ENCODE measurements at places on chromosomes 6 and 20.
A peak's percentile ranks its signal among the peaks of the same experiment; 100 is the strongest.

DNA sequence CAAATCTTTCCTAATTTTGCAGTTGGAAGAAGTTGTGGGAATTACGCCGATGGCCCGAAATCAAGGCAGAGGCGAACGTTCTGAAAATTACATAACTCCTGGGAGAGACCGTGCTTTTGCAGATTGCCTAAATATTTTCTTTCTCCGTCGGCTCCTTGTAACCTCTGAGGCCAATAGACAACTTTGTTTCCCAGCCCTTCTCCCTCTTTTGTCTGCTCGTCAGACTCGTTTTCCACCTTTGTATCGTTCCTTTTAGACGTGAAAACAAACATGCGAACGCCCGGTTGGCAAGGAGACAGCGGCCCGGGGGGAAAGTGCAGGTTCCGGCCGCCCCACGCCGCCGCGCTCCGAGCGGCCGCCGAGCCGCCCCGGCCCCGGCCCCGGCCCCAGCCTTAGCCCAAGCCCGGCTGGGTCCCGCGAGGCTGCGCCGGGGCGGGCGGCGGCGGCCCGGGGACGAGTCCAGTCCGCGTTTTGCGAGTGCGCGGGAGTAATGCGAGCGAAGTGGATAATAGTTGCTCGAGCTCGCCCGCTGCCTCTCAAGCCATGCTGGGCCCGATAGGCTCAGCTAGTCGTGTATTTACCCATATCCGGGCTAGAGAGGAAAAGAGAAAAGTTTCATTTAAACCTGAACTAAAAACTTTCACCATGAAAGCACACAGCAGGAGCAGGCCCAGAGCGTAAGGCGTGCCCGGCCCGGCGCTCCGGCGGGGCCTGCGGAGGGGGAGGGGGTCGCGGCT lies at the start of gene ARID1B:
Gene ARID1B, plus strand, starts transcription at position 539 of the 737 bp plus-strand sequence. CDS start 303 bp downstream, outside the sequence.
- DNase-seq = peak; percentile 87

- no peak for DNase-seq
These were observed 18.3 kb upstream of the GTSF1L start for GRCh38 chr20:43744966-43745730.

GRCh38 chr6:163490826-163491577 lies 76.5 kb downstream of the QKI start:
- DNase-seq = peak; percentile 76

GRCh38 chr20:38277285-38277684 lies 16.8 kb upstream of the KIAA1755 start:
- DNase-seq = no peak

DNA sequence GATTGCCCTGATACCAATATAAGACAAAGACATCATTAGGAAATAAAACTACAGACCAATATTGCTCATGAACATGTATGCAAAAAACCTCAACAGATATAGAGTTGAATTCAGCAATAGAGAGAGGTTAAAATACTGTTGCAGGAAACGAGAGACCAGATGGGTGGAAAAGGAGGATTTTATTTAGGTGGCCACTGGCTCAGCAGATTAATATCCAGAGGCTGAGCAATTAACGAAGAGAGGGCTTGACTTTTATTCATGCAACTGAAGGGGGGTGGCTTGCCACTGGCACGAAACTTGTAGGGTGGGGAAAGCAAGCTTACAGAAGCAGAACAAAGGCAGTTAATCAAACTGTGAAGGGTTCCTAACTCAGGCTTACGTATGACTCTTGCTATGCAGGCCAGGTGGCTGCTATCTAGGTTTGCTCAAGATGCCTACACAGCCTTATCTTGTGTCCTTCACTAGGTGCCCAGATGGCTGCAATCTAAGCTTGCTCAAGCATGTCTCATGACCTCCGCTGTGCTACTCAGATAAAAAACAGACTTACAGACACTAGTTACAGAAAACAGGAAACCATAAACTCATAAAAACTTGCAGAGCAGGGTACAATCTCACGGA lies 126.4 kb downstream of the MMUT start:
- no peak for DNase-seq

GRCh38 chr6:28205879-28206278 lies 19.2 kb upstream of the ZSCAN9 start:
- DNase-seq = no peak

DNA sequence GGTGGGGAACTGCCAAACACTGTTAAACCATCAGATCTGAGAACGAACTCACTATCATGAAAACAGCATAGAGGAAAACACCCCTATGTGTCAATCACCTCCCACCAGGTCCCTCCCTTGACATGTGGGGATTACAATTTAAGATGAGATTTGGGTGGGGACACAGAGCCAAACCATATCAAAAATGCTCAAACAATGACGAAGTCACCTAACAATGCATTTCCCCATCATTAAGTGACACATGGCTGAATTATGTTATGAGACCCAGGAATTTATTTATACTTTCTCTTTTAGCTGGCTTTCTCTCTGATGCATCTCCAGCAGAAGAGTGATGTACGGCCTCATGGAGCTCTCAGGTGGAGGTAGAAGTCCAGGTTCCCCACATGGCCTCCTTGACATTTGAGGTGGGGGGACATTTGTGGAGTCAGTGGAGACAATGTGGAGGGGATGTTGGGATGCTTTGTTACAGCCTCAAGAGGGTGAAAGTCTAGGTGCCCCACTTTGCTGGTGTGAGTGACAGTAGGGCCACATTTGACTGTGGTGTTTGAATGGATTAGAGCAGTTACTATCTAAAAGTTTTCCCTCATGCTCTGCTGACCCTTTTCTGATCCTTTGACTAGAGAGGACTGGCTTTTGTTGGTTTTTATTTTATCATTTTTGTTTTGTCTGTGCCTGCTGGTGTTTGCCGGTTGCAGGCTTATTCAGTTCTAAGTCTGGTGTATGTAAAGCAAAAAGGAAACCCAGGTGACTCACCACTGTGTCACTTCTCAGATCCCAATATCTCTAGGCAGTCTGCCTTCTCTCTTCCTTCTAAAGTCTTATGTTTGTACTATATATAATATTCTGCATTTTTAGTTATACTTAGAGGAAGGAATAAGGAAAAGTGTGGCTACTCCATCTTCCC lies 18.5 kb upstream of the DCBLD1 start:
- no peak for DNase-seq

GRCh38 chr6:127192911-127193541 lies 73.6 kb upstream of the RNF146 start:
- DNase-seq = no peak

- no peak for DNase-seq
These were observed 71.2 kb downstream of the SESN1 start for GRCh38 chr6:109023356-109023925.

DNA sequence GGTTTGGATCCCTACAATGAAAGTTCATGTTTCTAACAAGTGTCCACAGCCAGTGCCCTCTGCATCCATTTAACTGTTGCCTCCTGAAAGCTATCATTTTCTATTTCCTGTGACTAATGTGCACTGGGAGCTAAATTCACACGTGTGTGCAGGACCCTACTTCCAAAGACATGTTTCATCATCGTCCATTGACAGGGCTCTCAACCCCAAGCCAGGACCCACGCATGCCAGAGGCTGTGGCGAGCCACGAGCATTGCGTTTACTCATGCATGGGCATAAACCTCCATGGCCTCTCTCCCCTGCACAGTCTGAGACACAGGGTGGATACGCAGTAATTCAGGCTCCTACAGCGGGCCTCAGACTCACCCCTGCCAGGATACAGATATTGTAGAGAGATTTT lies 153.2 kb downstream of the MAFB start:
- DNase-seq = no peak

GRCh38 chr6:36033935-36034334 lies 6.3 kb downstream of the MAPK14 start:
- DNase-seq = no peak

DNA sequence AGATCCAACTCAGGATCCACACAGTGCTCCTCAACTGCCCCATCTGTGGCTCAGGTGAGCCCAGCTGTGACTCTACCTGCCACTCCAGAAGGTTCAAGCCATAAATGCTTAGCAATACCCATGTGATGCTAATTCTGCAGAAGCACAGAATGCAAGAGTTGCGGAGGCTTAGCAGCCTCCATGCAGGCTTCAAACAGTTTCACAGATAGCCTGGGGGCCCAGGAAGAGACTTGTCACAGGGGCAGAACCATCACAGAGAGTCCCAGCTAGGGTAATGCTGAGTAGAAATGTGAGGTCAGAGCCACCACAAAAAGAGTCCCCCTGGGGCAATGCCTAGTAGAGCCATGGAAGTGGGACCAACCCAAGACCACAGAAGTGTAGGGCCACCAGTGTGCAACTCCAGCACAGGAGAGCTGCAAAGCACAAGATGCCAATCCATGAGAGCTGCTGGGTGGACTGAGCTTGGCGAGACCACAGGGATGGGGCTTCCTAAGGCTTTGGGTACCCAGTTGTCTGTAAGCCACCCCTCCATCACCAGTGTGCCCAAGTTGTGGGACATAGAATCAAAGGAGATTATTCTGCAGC lies 283.9 kb downstream of the UBE3D start:
- DNase-seq = no peak

All from left cardiac atrium (tissue), 4 donors.